ENCODE measurements at places on chromosomes 5 and 9.

DNA sequence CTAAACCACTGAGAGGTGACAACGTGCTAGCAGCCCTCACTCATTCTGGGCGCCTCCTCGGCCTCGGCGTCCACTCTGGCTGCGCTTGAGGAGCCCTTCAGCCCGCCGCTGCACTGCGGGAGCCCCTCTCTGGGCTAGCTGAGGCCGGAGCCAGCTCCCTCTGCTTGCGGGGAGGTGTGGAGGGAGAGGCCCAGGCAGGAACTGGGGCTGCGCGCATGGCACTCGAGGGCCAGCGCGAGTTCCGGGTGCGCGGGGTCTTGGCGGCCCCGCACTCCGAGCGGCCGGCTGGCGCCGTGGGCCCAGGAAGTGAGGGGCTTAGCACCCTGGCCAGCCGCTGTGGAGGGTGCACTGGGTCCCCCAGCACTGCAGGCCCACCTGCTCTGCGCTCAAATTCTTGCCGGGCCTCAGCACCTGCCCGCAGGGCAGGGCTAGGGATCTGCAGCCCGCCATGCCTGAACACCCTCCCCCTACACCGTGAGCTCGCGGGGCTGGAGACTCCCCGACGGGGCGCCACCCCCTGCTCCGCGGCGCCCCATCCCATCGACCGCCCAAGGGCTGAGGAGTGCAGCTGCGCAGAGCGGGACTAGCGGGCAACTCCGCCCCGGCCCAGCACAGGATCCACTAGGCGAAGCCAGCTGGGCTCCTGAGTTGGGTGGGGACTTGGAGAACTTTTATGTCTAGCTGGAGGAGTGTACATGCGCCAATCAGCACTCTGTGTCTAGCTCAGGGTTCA lies 11.8 kb upstream of the UBE2D2 start:
- no peak overlapping the region for H3K4me3 ChIP-seq

DNA sequence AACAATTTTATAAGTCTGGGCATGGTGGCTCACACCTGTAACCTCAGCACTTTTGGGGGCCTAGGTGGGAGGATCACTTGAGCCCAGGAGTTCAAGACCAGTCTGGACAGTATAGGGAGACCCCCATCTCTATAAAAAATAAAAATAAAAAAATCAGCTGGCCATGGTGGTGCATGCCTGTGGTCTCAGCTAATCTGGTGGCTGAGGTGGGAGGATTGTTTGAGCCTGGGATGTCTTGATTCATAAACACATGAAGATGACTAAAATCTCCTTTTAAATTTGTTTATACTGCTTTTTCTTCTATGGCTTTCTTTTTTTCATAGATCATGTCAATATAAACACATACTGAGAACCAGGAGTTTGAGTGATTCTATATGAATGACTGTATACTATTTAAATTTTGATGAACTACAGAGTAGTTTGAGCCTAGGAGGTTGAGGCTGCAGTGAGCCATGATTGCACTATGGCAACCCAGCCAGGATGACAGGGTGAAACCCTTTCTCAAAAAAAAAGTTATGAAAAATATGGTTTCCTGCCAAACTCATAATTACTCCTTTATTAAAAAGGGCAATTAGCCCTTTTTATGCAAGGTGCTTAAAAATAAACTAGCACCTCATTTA lies 14.2 kb downstream of the RIC1 start:
- H3K4me3 ChIP-seq: no peak overlapping the region
- DNase-seq: no peak
- H3K36me3 ChIP-seq: no peaks in the 10 kb centered on the region
- no peak overlapping the region for H3K27ac ChIP-seq

DNA sequence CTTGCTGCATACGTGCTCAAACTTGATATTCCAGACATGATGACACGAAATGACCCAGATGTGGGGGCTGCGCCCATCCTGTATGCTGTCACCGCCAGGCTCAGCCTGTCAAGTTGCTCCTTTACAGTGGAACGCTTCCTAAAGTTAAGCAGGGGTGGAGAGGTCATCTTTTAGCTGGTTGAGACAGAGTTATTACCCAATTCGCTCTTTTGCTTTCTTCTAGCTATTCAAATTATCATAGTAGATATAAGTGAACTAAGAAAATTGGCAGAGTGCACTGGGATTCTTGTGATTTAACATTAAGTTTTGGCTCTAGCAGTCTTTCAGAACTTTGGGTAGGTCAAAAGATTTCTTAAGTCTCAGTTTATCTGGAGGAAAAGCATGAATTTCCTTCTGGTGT lies 69.8 kb upstream of the BASP1 start:
- no peak for DNase-seq
- no peaks in the 10 kb centered on the region for H3K27me3 ChIP-seq
- no peaks in the 10 kb centered on the region for H3K36me3 ChIP-seq
- H3K4me3 ChIP-seq: no peak overlapping the region

DNA sequence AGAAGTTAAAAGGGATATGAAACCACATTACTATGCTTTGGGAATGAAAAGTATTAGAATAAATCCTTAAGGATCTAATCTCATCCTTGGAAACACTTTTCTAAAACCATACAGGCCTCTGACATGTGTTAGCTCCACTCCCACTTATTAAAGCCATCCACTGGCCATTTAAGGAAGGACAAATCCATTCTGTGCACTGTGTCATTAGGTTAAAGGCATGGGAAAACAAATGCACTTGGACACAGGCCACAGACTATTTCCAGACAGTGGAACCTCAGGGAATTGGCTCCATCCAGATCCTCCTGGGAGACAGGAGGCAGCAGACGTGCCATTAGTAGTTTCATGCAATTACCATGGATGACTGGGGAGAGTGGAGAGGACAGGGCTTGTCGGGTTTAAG lies 454.9 kb downstream of the ENC1 start:
- peaks cover 7% of the 10 kb centered on the region for H3K4me1 ChIP-seq
- no peak for DNase-seq
- H3K27me3 ChIP-seq: no peaks in the 10 kb centered on the region
- peak overlapping the region; percentile 67 for H3K27ac ChIP-seq

Measured in breast epithelium (tissue), 4 donors.